ENCODE measurements at places on chromosomes 11 and 22.
A peak's percentile ranks its signal among the peaks of the same experiment; 100 is the strongest.

DNA sequence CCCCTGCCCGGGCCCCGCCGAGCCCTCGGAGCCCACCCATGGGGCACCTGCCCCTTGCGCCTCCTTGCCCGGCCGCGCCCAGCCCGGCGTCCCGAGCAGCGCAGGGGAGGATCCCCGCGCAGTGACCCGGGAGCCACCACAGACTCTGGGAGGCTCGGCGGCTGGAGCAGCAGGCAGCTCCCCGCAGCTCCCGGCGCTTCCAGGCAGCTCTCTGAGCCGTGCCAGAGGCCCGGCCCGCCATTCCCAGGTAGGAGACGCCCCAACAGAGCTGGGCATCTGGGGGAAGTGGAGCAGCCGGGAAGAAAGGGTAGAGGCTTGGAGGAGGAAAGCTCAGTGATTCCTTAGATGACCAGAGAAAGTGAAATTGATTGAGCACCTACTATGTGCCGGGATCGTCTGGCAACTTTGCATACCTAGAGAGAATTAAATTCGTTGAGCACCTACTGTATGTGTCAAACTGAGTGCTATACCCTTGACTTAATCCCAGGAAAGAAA is 670 bp downstream of the RASD2 start:
- no peak for DNase-seq

GRCh38 chr11:10693509-10694081 is at the start of gene IRAG1:
TSS of gene IRAG1 (minus strand) at chr11:10693755. CDS start at chr11:10693602, 153 bp downstream.
- no peak for DNase-seq

GRCh38 chr11:123386796-123387510 is 43.1 kb upstream of the GRAMD1B start:
- DNase-seq, result peak; percentile 99

DNA sequence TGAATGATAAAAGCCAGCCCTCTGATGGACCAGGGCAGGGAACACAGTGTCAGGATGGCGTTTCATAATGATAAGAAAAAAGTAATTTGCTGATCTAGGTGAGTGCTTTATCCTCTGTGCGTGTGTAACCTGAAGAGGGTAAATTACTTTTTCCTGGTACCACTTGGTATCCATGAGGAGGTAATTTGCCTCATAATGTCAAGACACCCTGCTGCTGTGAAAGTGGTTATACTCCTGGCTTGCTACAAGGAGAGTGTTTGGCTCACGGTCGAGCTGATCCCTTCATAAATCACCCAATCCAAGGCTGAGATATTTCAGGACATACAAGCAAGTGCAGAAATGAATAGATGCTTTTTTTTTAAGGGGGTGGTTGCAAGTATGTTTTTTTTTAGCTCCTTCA is 207.2 kb upstream of the PGR start:
- peak; percentile 16 for DNase-seq

GRCh38 chr11:121559606-121560200 is 106.9 kb upstream of the SORL1-AS1 start:
- DNase-seq, result no peak

Data from DMS79 (cell line).